ENCODE measurements at places on chromosomes 2 and 18.

GRCh38 chr18:10011061-10011460 is 97.2 kb downstream of the VAPA start:
- no peak for DNase-seq

GRCh38 chr2:199441759-199442158 is 16.0 kb downstream of the SATB2 start:
- no peak for DNase-seq

- DNase-seq, result no peak
These were observed 4.7 kb upstream of the CCL20 start for GRCh38 chr2:227808936-227809335.

- no peak for DNase-seq
These were observed 129.9 kb downstream of the L3MBTL4 start for GRCh38 chr18:6284761-6285160.

- no peak for DNase-seq
These were observed 8.4 kb downstream of the HOXD3 start for GRCh38 chr2:176165370-176166050.

- DNase-seq, result peak; percentile 19
These were observed 57.8 kb upstream of the CYP26B1 start for GRCh38 chr2:72205504-72205881.

DNA sequence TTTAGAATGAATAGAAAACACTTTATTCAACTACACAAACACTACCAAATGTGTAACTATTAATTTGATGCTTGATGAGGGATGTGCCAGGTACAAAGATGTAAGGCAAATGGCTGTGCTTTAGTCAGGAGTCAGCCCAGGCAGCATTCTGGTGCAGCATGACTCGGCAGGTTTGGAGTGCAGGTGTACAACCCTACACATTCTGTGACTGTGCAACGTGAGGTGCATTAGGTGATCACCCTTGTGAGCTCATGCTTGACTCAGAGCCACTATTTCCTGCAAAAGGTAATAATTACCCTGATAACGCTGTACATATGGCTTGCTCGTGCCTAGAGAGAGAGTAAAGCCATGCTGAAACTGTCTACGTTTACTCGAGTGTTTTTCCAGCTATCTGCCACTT is 288.7 kb upstream of the DSEL start:
- no peak for DNase-seq

- no peak for DNase-seq
These were observed 184.5 kb upstream of the VRK2 start for GRCh38 chr2:57862153-57862552.

GRCh38 chr2:38602136-38602731 is 494 bp downstream of the HNRNPLL start:
- peak; percentile 54 for DNase-seq

- no peak for DNase-seq
These were observed 37.8 kb upstream of the OLA1 start for GRCh38 chr2:174286172-174286571.

- no peak for DNase-seq
These were observed 65.0 kb downstream of the SEMA4F start for GRCh38 chr2:74719066-74719465.

DNA sequence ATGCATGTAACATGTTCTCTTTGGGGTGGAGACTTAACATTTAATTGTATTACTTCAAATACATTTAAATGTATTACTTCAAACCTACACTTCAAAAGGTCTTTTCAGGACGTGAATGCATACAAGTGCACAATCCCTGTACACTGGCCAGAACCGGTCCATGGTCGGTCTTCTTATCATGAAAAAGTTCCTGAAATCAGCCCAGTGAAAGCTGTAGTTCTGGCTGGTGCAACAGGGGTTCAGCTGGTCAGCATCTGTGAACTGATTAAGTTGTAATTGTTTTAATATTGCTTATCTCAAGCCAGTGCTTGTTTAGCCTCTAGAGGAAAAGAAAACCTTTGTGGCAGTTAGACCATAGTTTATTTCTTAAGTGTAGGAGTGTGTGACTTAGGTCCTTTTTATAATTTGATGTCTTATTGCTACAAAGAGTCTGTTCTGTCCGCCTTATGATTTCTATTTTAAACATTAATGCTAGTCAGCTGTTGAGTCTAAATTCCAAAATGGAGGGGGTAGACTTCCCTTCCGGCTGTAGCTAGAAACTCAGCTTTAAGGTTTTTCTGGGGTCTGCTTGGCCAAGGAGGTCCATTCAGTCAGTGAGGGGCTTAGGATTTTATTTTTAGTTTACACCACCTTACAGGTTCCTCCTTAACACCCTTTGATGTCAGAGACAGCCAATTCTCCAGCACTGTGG is 768 bp upstream of the CYBRD1 start:
- DNase-seq, result no peak

DNA sequence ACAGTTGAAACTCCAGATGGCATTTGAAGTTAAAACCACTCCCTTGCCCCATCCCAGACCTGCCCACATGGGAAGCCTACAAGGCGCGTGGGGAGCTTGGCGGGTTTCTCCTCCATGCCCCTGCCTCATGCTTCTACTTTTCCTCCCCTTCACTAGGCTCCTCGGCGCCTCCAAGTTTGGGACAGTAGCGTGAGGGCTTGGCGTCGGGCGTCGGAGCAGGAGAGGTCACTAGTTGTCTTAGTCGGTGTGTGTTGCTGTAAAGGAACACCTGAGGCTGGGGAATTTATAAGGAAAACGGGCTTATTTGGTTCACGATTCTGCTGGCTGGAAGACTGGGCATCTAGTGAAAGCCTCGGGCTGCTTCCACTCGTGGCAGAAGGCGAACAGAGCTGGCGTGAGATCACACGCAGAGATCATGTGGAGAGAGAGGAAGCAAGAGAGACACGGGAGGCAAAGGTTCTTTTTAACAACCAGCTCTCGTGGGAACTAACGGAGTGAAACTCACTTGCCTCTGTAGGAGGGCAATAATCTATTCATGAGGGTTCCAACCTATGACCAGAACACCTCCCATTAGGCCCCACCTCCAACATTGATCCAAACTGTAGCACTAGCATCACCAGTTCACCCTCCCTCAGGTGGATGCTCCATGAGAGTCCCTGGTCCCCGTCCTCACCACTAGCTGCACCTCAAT is 25.3 kb downstream of the ITM2C start:
- DNase-seq, result no peak

GRCh38 chr2:66236067-66236685 is 198.7 kb upstream of the MEIS1 start:
- no peak for DNase-seq

Measured in SJCRH30 (cell line).